ENCODE measurements at places on chromosomes 11 and 22. TPM values are rescaled to one million over a fixed set of nuclear protein-coding genes. Genes with fewer than 3 reads are reported as not detected.

Gene LARGE2
- total RNA-seq: 3.1 TPM

Gene RBM14
- 78.4 TPM for total RNA-seq

Gene RFPL2
- total RNA-seq: not detected

Gene ZBTB16
- total RNA-seq: 0.15 TPM

Gene NCF4
- not detected for total RNA-seq

Gene C11orf87
- not detected for total RNA-seq

Gene MFRP
- not detected for total RNA-seq

Gene MS4A6A
- total RNA-seq: not detected

Gene HBD
- total RNA-seq: not detected

Gene CSF2RB
- not detected for total RNA-seq

Gene PHRF1
- total RNA-seq: 37.5 TPM

Gene OR2D2
- not detected for total RNA-seq

Gene SOX10
- not detected for total RNA-seq

Gene ABCG4
- 0.45 TPM for total RNA-seq

Gene TMPRSS5
- 0.09 TPM for total RNA-seq

Gene OR10A4
- not detected for total RNA-seq

Gene TRIM29
- 16.8 TPM for total RNA-seq

Gene TRIM49D1
- not detected for total RNA-seq

Gene MRGPRF
- not detected for total RNA-seq

Gene TCN1
- total RNA-seq: 0.09 TPM

Gene MLC1
- total RNA-seq: 0.08 TPM

Gene SMTNL1
- total RNA-seq: not detected

Gene HTR3A
- total RNA-seq: not detected

Gene NF2
- total RNA-seq: 17.5 TPM

Gene CCDC116
- total RNA-seq: not detected

Gene LMO1
- 1.8 TPM for total RNA-seq

Gene ZNF70
- total RNA-seq: 1.2 TPM

Gene UBQLNL
- total RNA-seq: not detected

Gene MAML2
- 2.1 TPM for total RNA-seq

Gene EHF
- total RNA-seq: 0.73 TPM

Gene THAP7
- total RNA-seq: 28.0 TPM

Gene CYTH4
- total RNA-seq: 0.76 TPM

Gene SLC5A12
- not detected for total RNA-seq

Gene NXPE1
- not detected for total RNA-seq

Gene OR51B2
- not detected for total RNA-seq

Gene C11orf16
- not detected for total RNA-seq

Gene MS4A15
- total RNA-seq: not detected
